ENCODE measurements at places on chromosomes 6 and 20. TPM values are rescaled to one million over a fixed set of nuclear protein-coding genes. Genes with fewer than 3 reads are reported as not detected.
A peak's percentile ranks its signal among the peaks of the same experiment; 100 is the strongest.

NNAT gene
- total RNA-seq: 0.33 TPM

GID8 gene
- total RNA-seq: 16.2 TPM

MAP3K5 gene
- total RNA-seq: 44.1 TPM

CTCFL gene
- total RNA-seq: not detected

SLC35D3 gene
- 0.08 TPM for total RNA-seq

BPIFB4 gene
- not detected for total RNA-seq

SFTA2 gene
- total RNA-seq: not detected

GPR6 gene
- not detected for total RNA-seq

HRH3 gene
- not detected for total RNA-seq

PDYN gene
- not detected for total RNA-seq

PSORS1C2 gene
- not detected for total RNA-seq

- no peak overlapping the region for H3K4me3 ChIP-seq
- H3K36me3 ChIP-seq: no peaks in the 10 kb centered on the region
- H3K27me3 ChIP-seq: peaks cover 11% of the 10 kb centered on the region
- peaks cover 9% of the 10 kb centered on the region for H3K4me1 ChIP-seq
- H3K27ac ChIP-seq: no peak overlapping the region
- DNase-seq: no peak
These were observed 38.5 kb upstream of the VSX1 start for GRCh38 chr20:25120457-25120856.

DNA sequence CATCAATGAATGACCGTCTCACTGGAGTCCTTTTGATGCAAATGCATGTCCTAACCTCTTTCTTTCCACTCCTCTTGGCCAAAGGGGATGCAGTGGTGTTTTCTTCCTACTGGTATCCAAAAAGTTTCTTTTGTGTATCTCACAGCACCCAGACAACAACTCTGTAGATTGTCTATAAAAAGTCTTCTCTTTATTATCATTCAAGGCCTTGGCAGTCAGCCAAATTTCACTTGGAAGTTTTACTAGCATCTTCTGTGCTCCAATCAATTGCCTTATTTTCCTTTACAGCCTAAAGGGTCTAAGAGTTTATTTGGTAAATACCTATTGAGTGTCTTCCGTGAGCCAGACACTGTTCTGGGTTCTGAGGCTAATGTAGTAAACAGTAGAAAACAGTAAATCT is 150.2 kb upstream of the RNF217 start:
- H3K27ac ChIP-seq: no peak overlapping the region
- no peaks in the 10 kb centered on the region for H3K36me3 ChIP-seq
- no peak overlapping the region for H3K4me3 ChIP-seq
- no peak for DNase-seq

GRCh38 chr6:14092316-14092715 is 25.3 kb upstream of the CD83 start:
- no peaks in the 10 kb centered on the region for H3K36me3 ChIP-seq
- peaks cover 31% of the 10 kb centered on the region for H3K27me3 ChIP-seq
- no peak overlapping the region for H3K27ac ChIP-seq
- H3K4me3 ChIP-seq: no peak overlapping the region

DNA sequence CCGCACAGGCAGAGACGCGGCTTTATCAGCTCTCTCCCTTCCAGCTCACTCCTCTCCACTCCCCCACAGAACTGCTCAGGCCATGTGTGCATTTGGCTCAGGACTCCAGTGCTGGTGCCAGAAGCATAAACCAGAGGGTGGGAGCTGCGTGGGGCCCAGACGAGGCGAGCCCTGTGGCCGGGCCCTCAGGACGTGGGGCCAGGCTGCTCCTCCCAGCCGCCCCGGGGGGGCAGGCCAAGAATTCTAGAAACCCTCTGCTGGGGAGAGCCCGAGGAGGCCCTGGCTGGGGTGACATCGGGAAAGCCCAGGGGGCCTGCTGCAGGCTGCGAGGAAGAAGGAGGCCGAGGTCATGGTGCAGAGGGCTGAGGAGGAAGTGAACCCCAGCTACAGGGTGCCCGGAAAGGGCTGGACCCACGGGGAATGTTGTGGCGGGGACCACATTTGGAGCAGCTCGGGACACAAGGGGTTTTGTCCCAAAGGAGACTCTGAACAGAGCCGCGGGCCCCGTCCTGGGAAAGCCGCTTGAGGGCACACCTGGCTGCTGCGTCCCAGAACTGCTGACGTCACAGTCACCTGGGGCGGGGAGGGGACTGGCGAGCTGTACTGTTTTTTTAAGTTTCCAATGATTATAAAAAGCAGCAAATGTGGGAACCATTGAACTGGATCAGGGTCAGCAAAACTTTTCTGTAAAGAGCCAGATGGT is 107.1 kb downstream of the BANF2 start:
- peak overlapping the region; percentile 86 for H3K27ac ChIP-seq
- H3K36me3 ChIP-seq: no peaks in the 10 kb centered on the region
- H3K4me3 ChIP-seq: peak overlapping the region; percentile 36

DNA sequence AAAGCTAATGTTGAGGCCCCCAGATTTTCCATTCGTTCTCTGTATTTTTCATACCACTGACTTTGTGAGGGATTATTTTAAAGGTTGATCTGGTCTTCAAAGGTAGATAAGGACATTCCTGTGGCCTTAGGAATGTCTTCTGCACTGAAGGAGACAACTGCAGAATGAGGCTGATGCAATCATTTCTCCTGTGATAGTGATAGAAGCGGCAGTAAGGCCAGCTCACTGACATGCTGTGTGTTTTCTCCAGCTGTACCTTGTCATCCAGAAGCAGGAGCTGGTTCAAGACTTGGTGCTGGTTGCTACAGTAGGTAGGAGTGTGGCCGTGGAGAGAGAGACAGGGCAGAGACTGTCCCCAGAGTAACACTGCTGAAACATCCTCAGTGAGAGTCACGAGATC is 53.8 kb downstream of the DCBLD1 start:
- no peaks in the 10 kb centered on the region for H3K27me3 ChIP-seq
- H3K36me3 ChIP-seq: peaks cover 37% of the 10 kb centered on the region
- H3K4me3 ChIP-seq: no peak overlapping the region
- H3K27ac ChIP-seq: peak overlapping the region; percentile 57

GRCh38 chr6:134757911-134758361 is 192.0 kb downstream of the ALDH8A1 start:
- H3K4me3 ChIP-seq: no peak overlapping the region
- H3K27me3 ChIP-seq: no peaks in the 10 kb centered on the region
- no peak for DNase-seq

GRCh38 chr6:147158881-147159280 is 45.3 kb upstream of the STXBP5 start:
- H3K4me1 ChIP-seq: peaks cover 4% of the 10 kb centered on the region
- H3K27ac ChIP-seq: no peak overlapping the region
- no peak for DNase-seq
- H3K4me3 ChIP-seq: no peak overlapping the region
- no peaks in the 10 kb centered on the region for H3K36me3 ChIP-seq

DNA sequence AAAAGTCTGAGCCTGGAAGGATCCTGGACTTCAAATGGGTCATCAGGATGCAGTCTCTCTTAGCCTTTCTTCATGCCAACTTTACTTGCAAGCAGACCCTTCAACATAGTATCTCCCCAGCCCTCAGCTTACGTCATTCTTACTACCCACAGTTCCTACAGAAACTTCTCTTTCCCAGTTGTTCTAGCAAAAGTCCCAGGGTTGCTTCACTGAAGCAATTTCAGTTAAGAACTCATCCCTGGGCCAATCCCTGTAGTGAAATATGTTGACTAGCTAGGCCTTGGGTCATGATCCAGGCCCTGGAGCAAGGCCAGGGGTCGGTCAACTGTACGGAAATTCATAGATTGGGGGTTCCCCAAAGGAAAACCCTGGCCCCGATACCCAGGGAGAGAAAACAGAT is 8.6 kb upstream of the FAM83D start:
- H3K27me3 ChIP-seq: peaks cover 16% of the 10 kb centered on the region
- DNase-seq: no peak
- H3K4me1 ChIP-seq: no peaks in the 10 kb centered on the region
- H3K27ac ChIP-seq: no peak overlapping the region

DNA sequence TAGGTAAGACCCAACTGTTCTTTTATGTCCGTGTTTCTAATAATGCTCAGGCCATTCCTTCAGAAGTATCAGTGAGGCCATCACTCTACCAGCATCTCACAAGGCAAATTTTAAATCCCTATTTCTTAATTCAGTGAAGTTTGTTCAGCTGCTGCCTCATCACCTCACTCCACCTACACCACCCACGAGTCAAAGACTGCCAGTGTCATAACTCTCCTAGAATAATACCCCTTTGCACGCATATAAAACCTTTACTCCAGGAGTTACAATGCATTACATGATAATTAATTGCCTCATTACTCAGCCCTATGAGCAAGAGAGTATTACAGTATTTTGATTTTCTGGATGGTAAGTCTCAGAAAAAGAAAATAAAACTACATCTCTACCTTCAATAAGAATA is 793.6 kb downstream of the TFAP2A start:
- H3K27ac ChIP-seq: no peak overlapping the region
- no peak for DNase-seq
- H3K4me1 ChIP-seq: no peaks in the 10 kb centered on the region
- H3K4me3 ChIP-seq: no peak overlapping the region
- no peaks in the 10 kb centered on the region for H3K36me3 ChIP-seq

DNA sequence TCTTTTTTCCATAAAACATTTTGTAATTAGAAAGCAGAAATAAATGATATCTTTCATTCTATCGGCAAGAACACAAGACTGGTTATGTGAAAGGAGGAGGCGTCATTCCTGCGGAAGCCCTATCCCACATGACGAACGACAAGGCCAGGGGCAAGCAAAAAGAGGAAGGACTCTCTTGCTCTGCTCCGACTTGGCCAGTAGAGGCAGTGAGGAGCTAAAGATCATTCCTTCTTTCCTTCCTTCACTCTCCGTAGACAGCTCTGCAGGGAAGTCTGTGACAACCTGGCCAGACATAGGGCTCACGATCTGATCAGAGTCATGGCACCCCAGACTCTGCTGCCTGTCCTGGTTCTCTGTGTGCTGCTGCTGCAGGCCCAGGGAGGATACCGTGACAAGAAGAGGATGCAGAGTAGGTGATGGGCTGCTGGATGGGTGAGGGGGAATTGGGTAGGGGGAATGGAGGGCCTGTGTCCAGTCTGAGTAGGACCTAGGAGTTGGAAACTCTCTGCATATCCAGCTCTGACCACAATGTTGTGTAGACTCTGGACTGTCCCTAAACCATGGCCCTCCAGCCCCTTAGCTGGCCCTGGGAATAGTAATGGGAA is at the start of gene WFDC10A:
Gene WFDC10A, plus strand, starts transcription at position 244 of the 605 bp plus-strand sequence. Its CDS starts 75 bp downstream, at position 319.
- DNase-seq: no peak
- no peak within 1 kb of the TSS for H3K27ac ChIP-seq
- H3K4me1 ChIP-seq: no peaks in the 10 kb centered on the region

DNA sequence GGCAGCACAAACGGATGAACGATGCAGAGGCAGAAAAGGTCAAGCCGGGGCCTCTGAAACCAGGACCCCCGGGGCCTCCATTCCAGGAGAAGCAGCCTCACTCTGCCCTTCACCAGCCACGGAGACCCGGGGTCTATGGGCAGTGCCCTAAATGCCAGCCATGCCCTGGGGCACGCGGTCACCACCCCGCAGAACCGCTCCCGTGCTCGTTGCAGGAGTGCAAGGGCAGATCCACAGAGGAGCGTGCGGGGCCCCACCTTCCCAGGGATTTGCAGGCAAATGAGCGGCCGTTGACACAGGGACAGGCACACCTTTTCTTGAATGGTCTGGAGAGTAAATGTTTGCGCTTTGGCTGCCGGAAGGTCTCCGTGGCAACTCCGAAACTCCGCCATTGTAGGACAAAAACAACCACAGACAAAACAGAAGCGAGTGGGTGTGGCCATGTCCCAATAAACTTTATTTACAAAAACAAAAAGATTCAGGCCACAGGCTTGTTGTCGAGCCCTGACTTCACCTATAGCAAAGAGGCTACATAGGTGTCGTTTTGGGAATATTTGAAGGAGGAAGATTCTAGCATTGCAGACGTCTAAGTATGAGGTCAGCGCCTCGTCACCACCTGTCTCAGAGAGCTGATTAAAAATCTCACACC is 163.3 kb downstream of the TAF4 start:
- no peaks in the 10 kb centered on the region for H3K36me3 ChIP-seq
- no peaks in the 10 kb centered on the region for H3K4me1 ChIP-seq
- H3K4me3 ChIP-seq: no peak overlapping the region

- H3K4me1 ChIP-seq: no peaks in the 10 kb centered on the region
- no peaks in the 10 kb centered on the region for H3K36me3 ChIP-seq
- no peaks in the 10 kb centered on the region for H3K27me3 ChIP-seq
- no peak overlapping the region for H3K27ac ChIP-seq
- DNase-seq: no peak
- no peak overlapping the region for H3K4me3 ChIP-seq
These were observed 237.2 kb downstream of the PLCB1 start for GRCh38 chr20:8369311-8369710.

DNA sequence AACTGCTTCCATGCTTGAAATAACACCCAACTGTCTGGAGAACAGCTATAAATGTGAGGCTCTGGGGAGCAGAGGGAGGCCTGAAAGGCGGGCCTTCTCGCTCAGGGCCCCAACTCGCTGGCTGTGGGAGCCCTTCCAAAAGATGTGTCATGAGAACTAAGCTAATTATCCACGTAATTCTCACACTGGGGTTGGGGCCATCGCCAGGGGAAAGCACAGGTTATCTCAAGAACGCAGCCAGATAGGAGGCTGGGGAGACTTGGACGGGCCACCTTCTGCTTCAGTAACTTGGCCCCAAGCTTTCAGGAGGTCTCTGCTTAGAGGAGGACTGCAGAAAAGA is 1.6 kb downstream of the PXDC1 start:
- H3K4me1 ChIP-seq: peaks cover 81% of the 10 kb centered on the region
- peak overlapping the region; percentile 93 for H3K27ac ChIP-seq
- no peaks in the 10 kb centered on the region for H3K36me3 ChIP-seq
- H3K27me3 ChIP-seq: no peaks in the 10 kb centered on the region
- DNase-seq: peak; percentile 55
- peak overlapping the region; percentile 79 for H3K4me3 ChIP-seq

DNA sequence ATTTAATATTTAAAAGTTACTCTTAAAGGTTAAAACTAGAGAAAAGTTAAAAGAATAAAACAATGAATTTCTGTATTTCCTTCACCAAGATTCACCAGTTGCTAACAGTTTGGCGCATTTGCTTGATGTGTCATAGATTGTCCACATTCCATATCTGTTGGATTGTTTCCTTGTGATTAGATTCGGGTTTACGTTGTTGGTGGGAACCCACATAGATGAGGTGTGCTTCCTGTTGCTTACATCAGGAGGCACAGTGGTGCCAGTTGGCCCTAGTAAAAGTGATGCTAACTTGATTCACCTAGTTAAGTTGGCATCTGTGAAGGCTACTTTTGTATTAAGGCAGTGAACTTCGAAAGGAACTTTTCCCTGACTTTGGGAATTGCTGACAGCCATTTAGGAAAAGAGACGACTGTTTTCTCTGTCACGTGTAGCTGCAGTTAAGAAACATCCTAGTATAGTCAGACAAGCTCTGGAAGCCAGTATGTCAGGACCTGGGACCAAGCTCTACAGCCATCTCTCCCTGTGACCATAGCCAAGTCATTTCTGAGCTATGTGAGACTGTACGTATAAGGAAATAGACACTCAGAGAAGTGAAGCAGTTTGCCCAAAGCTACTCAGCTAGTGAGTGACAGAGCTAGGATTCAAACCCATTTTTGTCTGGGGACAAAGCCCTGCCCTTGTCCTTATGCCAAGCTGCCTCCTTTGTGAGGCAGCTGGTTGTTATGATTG is 49.0 kb downstream of the PPARD start:
- H3K36me3 ChIP-seq: no peaks in the 10 kb centered on the region
- H3K4me1 ChIP-seq: peaks cover 24% of the 10 kb centered on the region
- no peak overlapping the region for H3K4me3 ChIP-seq
- no peak overlapping the region for H3K27ac ChIP-seq
- no peaks in the 10 kb centered on the region for H3K27me3 ChIP-seq

Measured in left ventricle myocardium inferior (tissue), 1 donor.